ENCODE measurements at places on chromosomes 7 and 10. TPM values are rescaled to one million over a fixed set of nuclear protein-coding genes. Genes with fewer than 3 reads are reported as not detected.

- no peak for DNase-seq
Observed at GRCh38 chr7:134691546-134692343, 45.1 kb downstream of the BPGM start.

DNA sequence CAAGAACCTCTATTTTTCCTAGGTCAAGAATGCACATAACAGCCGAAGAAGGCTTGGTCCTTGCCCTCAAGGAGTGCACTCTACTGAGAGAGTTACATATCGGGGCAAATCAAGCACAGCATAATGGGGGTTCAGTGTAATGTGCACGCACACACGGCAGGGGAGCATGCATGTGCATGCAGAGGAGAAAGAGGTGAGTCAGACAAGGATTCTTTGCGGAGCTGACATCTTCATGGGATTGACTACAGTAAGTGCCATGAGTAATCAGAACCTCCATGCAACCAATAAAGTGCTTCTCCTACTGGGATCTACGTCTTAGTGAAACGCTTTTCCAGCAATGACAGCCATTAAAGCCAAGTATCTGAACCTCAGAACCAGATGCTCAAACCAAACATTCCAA is 123.6 kb downstream of the RNF216 start:
- DNase-seq: no peak

GRCh38 chr10:30027057-30028005 is 32.1 kb downstream of the JCAD start:
- peak; percentile 73 for DNase-seq

UTF1 gene
- not detected for total RNA-seq

DNA sequence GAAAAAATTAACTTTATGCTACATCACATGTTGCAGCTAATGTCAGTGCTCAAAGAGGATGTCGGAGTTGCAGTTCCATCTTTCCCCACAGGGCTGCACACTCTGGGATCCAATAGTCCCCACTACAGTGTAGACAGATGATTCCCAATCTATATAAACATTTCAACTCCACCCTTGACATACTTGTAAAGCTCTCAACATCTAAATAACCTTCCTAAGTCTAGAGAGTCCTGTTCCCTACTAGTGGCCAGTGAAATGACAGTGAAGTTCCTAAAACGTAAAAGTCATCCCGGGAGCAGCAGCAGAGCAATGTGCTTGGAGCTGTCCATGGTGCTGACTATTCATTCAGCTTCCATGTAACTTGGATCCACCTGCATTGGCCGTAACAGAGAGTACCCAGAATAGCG is 145.1 kb downstream of the GRM8 start:
- DNase-seq: peak; percentile 21

DNA sequence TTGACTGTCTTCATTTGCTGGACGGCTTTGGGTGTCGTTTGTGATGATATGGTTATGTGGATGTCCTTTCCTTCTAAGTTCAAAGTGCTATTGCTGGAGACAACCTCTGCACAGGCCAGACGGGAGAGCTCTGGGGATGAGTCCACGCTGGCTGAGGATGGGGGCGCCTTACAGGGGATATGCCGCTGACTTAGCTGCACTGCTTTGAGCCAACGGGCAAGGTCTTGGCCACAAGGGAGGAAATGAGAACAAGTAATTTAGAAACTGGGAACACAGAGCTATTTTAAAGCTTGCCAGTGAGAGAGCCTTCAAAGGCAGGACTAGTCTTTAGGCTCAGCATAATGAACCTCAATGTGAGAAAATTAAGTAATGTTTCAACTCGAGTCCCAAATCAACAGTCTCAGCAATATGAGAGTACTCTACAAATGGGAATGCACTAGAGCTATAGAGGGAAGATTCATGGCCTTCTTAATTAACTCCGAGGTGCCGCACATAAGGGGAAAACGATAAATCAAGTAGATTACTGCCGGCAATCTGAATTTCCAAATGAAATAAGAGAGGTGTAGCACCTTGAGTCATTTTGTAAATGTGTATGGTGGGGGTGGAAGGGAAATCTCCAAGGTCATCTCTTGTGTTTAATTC is 209.3 kb downstream of the JAZF1 start:
- no peak for DNase-seq

- DNase-seq: no peak
Observed at GRCh38 chr7:12623223-12623622, 52.7 kb downstream of the SCIN start.

GPR37 gene
- 2.1 TPM for total RNA-seq

DNA sequence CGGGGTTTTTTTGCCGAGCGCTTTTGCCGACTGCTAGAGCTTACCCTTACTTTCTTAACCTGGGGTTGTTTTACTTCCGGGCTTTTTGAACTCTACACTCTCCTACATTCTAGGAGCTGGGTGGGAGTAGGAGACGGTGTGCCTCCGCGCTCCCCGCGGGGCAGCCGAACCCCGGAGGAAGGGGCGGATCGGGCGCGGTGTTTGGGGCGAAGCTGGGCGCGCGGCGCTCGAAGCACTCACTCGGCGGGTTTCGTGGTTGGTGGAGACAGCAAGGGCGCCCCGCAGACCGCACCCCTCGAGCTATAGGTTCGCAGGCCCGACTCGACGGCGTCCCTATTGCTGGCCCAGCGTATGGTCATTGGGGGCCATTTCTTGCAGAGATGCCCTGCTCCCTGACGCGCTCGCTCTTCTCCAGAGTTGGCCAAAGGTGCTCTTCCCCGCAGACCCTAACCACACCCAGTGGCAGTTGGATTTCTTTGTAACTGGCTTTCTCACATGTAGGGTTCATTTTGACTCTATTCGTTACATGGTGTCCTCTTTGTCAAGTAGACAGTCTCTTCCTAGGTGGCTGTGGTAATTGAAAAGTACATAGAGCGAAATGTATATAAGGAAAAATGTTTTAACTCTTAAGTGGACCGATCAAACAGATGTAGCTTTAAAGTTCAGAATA is 364 bp downstream of the ZNF518A start:
- DNase-seq: peak; percentile 77

DNA sequence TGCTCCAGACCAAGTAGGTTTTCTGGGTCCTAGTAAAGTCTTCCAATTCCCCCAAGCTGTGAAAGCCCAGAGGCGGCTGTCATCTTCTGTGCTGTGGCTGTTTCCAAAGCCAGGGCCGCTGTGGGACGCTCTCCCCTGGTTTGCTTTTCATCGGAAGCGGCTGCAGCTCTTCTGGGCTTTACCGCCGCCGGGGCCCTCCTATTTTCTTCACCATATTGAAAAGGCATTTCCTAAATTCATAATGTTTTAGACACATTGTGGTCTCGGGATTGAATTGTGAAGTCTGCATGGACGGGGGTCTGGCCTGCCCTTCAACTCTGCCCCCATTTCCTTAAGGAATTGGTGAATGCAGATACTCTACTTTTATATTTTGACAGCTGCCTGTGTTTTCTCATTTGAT is 551.4 kb upstream of the MGMT start:
- no peak for DNase-seq

SPDYE2B gene
- not detected for total RNA-seq

ATG9B gene
- not detected for total RNA-seq

FBXO24 gene
- 0.38 TPM for total RNA-seq

- DNase-seq: peak; percentile 3
Observed at GRCh38 chr7:32155712-32156111, 85.5 kb upstream of the PDE1C start.

GRCh38 chr7:116367171-116367813 is 132.2 kb upstream of the CAV2 start:
- no peak for DNase-seq

Data from endothelial cell of umbilical vein (primary cell).